Stomach (tissue), 19 donors: ENCODE measurements at places on chromosomes 3 and 15. TPM values are rescaled to one million over a fixed set of nuclear protein-coding genes. Genes with fewer than 3 reads are reported as not detected.

GRCh38 chr15:96851613-96852012, 521.1 kb downstream of the NR2F2 start:
- DNase-seq, result no peak

- no peak for DNase-seq
These were observed 27.3 kb downstream of the CD276 start for GRCh38 chr15:73711526-73711925.

DNA sequence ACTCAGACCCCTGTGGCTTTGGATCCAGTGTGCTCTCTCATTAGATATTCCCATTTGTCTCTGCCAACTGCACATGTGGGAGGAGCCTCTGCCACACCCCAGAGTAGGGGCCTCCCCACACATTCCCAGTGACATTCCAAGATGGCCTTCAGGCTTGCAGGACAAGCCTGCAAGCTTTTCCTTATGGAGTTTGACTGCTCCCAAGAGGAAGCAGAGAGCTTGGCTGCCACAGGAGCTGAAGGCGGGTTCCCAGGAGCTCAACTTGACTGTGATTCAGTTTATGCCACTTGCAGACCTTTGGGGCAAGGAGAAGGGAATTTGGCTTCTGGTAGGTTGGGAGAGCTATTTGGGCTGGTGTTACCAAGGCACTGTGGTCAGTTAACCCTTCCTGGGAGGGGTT, 22.5 kb upstream of the EPHB1 start:
- DNase-seq, result no peak

DNA sequence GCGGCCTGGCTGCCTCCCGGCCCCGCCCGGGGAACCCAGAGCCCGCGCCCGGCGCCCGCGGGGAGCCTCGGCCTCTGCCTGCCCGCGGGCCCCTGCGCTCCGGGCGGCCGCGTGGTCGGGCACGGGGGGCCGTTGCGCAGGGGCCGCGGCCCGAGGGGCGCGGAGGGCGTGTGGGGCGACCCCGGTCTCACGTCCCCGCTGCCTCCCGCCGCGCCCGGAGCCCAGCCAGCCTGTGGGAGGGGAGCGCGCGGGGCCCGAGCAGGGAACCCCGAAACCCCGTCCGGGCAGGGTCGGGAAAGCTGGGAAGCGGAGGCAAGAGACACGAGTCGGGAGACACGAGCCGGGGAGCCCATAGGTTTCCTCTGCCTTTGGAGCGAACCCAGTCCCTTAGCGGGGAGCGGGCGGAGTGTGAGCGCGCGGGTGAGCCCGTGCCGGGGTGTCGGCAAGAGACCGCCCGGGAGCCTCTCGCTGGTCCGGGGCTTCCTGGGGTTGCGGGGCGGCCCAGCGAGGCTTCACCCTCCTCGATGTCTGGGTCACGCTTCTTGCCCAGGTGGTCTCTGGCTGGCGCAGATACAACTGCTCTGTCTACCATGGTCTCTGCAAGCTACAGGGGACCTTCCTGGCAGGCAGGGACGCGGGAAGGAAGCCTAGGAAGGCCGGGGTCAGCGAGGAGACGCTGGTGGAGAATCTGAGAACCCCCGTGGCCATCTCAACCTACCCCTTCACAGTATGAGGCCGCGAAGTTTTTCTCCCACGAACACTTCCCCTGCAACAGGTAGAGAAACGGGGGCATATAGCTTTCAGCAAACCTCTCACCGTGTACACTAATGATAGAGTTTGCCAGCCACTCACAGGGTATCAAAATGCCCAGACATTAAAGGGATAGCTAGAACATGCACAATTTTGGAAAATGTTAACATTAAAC, 586 bp downstream of the LRRK1 start:
- DNase-seq, result no peak

Gene APH1B
- 2.7 TPM for polyA plus RNA-seq

Gene DUOXA2
- 25.0 TPM for polyA plus RNA-seq

DNA sequence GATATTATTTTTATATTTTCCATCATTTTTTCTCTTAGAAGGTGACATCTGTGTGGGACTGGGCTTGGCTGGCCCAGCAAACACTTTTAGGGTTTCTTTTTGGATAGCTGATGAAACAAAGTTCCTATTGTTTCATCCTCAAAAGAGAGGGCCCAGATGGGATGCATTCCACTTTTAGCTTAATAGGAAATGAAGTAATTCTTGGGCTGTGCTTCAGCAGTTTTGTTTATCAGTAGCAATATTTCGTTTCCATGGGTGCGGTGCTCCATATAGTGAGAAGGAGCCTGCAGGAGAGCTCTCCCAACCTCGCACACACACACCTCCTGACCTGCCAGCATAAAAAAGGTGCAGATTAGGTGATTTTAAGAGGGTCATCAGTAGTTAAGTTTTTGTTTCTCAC, 147.5 kb downstream of the AKAP13 start:
- DNase-seq, result no peak

- no peak for DNase-seq
These were observed 106.3 kb downstream of the STAG1 start for GRCh38 chr3:136645915-136646314.
